A673 (cell line): ENCODE measurements at places on chromosomes 12 and 14.

- DNase-seq = peak; percentile 52
These were observed at the start of gene RARG for GRCh38 chr12:53231921-53232645. RARG (minus strand) TSS chr12:53232209; CDS start chr12:53227545, 4,664 bp downstream.

- no peak for DNase-seq
These were observed 131.3 kb downstream of the PHLDA1 start for GRCh38 chr12:75900226-75900625.

DNA sequence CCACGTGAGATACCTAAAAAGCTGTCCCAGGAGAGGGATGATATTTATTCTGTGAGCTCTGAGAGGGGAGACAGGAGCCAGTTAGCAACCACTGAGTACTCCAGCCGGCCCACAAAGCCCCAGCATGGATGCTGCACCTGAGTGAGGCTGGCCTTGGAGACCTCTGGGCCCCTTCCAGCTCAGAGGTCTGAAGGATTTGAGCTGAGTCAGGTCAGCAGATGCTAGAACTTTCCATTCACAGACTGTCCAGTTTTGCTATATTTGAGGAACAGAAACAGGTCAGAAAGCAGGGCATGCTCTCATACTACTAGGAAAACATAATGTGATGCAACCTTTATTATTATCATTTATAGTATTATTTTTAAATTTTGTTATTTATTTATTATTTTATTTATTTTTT is 15.0 kb upstream of the MAPKAPK5 start:
- DNase-seq = no peak

DNA sequence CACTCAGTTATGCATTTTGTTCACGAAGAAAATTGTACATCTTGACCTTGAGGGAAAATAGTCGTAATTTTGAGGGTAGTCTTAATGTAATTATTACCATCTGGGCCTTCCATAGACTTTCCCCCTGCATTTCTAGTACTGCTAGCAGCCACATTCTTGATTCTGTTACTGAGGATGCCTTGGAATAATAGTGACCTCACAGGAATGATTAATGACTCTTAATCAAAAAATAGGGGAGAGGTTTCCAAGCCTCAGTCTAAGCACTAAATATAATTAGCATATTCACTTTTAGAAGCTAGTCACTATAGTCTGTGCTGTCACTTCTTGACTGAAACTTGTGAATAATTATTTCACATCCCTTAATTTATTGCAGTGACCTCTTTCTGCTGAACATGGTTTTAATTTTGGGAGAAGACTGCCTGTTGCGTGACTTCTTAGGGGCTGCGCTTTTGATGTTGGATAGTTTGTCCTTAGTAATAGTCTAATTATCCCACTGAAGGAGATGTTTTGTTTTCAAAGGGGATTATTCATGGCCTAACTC is 400.5 kb downstream of the ADAMTS20 start:
- peak; percentile 7 for DNase-seq

GRCh38 chr14:106844608-106845285 is 1318.4 kb downstream of the TMEM121 start:
- peak; percentile 18 for DNase-seq

DNA sequence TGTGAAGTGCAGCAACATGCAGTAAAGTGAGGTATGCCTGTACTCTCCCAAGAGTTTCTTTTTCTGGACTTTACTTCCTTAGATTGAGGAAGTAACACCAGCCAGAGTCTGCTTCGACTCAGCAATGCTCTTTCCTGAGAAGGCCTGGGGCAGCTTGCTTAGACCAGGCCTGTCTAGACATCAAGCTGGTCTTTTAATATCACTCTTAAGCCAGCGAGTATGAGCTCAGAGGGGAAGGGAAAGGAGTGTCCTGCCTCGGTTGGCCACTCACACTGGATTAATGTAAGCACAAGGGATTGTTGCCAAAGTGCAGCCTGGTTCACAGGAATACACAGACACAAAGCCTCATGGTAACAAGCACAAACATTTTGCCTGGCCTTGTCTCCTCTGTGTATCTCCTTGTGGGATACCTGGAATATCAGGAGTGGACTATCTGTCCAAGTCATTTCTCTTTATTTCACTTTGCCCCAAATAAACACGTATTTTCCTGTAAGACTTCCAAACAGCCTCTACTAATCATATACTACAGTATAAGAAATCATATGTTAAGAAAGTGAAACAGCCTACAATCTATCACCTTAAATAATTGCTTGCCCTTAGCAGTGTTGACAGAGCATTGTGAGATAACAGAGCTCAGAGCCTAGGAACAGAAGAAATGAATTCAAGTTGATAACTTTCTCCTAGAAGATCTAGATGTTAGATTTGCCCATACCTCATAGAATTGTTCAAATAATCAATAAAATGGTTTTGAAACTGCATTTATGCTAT is 121.2 kb upstream of the DAAM1 start:
- no peak for DNase-seq
